ENCODE measurements at places on chromosomes 5 and 9.

- DNase-seq = no peak
- no peaks in the 10 kb centered on the region for H3K36me3 ChIP-seq
- no peaks in the 10 kb centered on the region for H3K27me3 ChIP-seq
- H3K4me1 ChIP-seq = peaks cover 30% of the 10 kb centered on the region
- H3K27ac ChIP-seq = no peak overlapping the region
Measured at GRCh38 chr9:130142641-130143040, 29.6 kb upstream of the NCS1 start.

DNA sequence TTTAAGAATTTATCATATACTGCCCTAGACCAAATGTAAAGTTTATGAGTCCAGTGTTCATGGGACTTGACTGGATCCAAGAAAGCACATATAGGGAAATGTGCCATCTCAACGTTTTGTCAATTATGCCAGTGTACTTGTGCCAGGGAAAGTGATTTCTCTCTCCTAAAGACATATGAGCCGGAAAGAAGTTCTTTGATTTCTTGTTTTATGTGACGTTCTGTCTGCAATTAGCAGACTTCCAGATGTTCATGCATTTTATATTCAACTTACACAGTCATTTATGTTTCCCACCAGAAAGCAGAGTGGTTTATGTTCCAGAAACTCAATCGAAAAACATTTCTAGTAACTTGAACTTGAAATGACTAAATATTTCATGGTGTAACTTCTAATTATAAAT lies 203.8 kb downstream of the FAM170A start:
- H3K4me1 ChIP-seq = no peaks in the 10 kb centered on the region
- H3K27ac ChIP-seq = no peak overlapping the region
- no peak for DNase-seq
- no peaks in the 10 kb centered on the region for H3K27me3 ChIP-seq

GRCh38 chr5:83767409-83767992 lies 46.8 kb upstream of the HAPLN1 start:
- H3K36me3 ChIP-seq = no peaks in the 10 kb centered on the region
- DNase-seq = no peak
- H3K27me3 ChIP-seq = no peaks in the 10 kb centered on the region
- H3K27ac ChIP-seq = no peak overlapping the region

GRCh38 chr9:98806394-98807035 lies 955 bp upstream of the GALNT12 start:
- H3K4me1 ChIP-seq = peaks cover 16% of the 10 kb centered on the region
- no peak overlapping the region for H3K27ac ChIP-seq
- DNase-seq = no peak
- H3K27me3 ChIP-seq = peaks cover 17% of the 10 kb centered on the region
- H3K4me3 ChIP-seq = no peak overlapping the region

- peaks cover 19% of the 10 kb centered on the region for H3K4me1 ChIP-seq
- H3K27me3 ChIP-seq = no peaks in the 10 kb centered on the region
- no peak overlapping the region for H3K27ac ChIP-seq
- no peak overlapping the region for H3K4me3 ChIP-seq
Measured at GRCh38 chr9:71746023-71746757, 22.1 kb downstream of the CEMIP2 start.
